ENCODE measurements at places on chromosomes 7 and 10.
A peak's percentile ranks its signal among the peaks of the same experiment; 100 is the strongest.

GRCh38 chr7:159007996-159008389, 136.7 kb downstream of the VIPR2 start:
- DNase-seq: no peak

DNA sequence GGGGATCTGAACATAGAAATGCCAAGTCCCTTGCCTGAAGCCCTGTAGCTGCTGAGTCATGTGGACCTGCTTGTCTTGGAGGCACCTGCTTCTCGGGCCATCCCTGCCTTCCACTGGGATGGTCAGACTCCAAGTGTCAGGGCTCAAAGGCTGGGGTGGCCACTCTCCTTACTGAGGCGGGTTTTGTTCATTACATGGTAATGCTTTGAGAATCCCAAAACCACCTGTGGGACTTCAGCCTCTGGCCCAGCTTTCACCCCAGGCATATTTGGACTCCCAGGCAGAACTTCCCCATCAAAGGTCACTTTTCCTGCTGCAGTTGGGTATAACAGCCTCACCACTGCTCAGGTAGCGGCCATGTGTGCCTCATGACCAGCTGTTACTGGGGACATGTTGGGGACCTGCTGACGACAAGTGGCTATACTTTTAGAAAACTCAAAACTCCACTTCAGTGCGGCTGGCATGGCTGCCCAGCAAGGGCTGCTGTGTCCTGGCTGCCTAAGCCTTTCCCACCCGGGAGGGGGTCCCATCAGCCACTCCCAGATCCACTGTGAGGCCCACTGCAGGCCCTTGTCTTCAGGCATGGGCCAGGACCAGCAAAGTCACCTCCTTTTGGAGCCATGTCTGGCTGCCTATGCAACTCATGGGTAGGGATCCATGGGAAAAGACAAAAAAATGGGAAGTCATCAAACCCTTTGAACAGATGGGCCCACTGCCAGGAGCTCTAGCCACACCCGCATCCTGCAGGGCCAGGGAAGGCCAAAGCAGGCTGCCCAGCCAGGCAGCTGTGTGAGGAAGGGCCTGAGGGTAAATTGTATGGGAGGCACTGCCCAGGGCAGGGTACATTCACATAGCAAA, 96.7 kb downstream of the ARHGAP22 start:
- peak; percentile 14 for DNase-seq

- no peak for DNase-seq
These were observed 341.7 kb downstream of the GPR37 start for GRCh38 chr7:124423863-124424262.

DNA sequence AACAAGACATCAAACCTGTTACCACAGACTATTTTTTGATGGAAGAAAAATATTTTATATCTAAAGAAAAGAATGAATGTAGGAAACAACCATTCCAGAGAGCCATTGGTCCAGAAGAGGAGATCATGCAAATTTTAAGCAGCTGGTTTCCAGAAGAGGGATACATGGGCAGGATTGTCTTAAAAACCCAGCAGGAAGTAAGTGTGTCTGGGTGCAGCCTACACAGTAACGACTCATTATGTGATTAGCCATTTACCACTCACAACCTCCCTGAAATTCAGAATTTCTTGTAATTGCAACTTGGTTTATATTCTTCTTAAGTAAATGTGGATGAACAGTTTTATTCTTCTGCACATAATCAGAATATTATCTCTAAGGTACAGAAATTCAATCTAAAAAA, 46.2 kb downstream of the NOC3L start:
- DNase-seq: no peak

GRCh38 chr7:102934701-102935100, 21.9 kb downstream of the LRRC17 start:
- no peak for DNase-seq

DNA sequence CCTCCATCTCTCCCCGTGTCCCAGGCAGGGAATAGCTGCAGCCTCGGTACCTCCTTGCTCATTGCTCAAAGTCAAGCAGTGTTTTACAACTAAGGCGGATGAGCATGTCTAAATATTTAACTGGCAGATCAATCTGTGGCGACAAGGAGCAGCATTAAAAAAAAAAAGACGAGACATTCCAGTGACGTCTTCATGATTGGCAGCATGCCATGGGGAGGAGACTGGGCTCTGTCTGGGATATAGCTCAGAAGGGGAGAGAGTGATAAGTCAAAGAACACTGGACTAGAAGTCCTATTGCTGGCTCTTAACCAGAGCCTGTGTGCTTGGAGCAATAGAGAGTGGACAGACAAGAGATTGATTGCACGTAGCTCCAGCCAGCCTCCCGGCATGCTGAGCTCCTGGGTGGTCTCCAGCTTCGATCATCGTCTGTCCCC, 287.5 kb upstream of the PODXL start:
- DNase-seq: no peak

- DNase-seq: no peak
These were observed 65.2 kb downstream of the ZMYND11 start for GRCh38 chr10:200405-200804.

- no peak for DNase-seq
These were observed 101.0 kb downstream of the MYL10 start for GRCh38 chr7:101527844-101528667.

GRCh38 chr7:139046143-139046542, 10.3 kb upstream of the ZC3HAV1L start:
- no peak for DNase-seq

GRCh38 chr10:129163531-129163930, 303.5 kb upstream of the MGMT start:
- DNase-seq: no peak

DNA sequence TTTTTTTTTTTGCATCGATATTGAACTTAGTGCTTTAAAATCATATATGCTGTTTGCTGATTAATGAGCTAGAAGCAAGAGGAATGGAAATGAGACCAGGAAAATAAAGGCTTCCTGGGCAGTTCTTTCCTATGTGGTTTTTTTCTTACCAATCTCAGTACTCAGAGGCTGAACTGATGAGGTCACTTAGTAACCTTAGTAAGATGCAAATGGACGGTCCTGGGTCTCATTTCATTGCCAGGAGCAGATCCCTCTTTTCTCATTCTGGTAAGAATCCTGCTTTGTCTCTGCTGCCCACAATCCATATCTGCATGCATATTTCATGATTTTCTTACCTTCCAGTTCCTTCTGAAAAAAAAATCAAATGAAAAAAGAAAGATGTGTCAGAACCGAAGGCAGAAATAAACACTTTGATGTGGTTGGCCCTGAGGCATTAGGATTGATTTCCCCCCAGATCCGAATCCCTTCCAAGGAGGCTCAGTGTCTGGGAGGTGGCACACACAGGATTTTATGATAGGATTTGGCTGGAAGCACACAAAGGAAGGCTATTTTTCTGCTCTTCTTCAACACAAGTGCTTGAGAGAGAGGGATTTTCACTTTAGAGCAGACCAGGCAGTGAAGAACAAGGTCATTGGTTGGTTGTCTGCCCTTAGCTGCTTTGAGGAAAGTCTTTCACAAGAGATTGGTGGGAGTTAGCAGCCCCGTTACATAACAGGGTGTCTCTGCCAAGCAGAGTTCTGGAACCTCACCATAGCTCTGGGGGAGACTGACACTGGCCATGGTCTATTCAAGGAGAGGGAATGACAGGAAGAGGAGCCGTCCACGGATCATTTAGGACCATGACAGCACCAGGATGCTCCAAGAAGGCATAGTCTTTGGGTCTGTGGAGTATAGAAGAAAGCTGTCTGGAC, 150.0 kb downstream of the CAMK1D start:
- no peak for DNase-seq

DNA sequence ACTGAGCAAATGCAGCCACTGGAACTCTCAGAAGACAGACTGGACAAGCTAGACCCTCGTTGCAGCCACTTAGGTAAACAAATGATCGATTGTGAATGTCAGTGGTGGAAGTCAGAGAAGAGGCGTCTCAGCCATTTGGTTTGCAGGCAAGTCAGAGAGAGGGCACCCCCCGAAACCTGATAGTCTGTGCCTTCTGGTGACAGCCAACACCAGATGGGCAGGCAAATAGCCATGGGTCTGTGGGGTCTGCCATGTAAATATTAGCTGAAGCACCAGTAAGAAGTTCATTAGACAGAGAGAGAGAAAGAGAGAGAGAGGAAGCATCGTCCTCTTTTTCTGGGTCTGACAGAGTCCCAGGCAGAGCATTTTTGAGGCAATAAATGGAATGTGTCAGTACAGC, 5.4 kb downstream of the PPP1R17 start:
- DNase-seq: no peak

GRCh38 chr10:128018236-128018635, 108.0 kb downstream of the MKI67 start:
- no peak for DNase-seq

GRCh38 chr10:113626809-113627355, 37.0 kb downstream of the NRAP start:
- no peak for DNase-seq

- DNase-seq: no peak
These were observed 270.6 kb downstream of the TRIL start for GRCh38 chr7:28687537-28687936.

GRCh38 chr10:85781404-85781803, 585.2 kb downstream of the GRID1 start:
- no peak for DNase-seq

- DNase-seq: no peak
These were observed 17.5 kb upstream of the NOM1 start for GRCh38 chr7:156932006-156932405.

- DNase-seq: no peak
These were observed 79.9 kb upstream of the AGR3 start for GRCh38 chr7:16961641-16962040.

GRCh38 chr7:127717502-127718339, 65.7 kb downstream of the SND1 start:
- no peak for DNase-seq

DNA sequence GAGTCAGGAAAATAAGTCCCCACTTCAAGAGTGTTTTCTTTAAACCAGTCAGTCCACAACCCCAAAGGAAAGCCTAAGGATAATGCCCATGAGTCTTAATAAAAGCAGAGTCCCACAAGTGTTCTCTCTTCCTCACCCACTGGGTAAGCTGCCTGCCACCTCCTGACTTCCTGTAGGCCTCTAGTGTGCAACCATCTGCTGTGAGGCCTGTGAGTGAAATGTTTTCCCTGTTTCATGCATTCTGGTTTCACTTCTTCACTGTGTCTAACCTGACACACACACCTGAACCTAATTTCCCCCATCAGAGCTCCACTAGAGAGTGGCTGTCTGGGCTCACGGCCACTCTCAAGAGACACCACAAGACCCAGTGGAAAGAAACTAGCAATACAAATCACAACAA, 38.9 kb upstream of the GDF10 start:
- DNase-seq: peak; percentile 56

DNA sequence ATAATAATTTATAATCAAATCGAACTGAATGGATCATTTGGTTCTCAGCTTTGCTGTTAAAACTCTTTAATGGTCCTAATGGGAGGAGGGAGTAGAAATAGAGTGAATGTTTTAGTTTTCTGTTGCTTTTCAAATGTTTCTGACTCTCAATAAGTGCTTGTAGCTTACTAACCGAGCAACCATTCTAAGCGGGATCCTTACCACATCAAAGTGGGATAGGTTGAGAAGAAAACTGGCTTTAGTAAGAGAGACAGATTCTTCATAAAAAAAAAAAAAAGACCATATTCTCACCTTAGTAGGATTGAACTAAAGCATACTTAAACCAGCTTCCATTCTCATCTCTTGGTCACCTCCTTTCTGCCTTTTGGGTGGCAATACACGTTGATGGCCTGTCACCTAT, 584.2 kb downstream of the AUTS2 start:
- no peak for DNase-seq

DNA sequence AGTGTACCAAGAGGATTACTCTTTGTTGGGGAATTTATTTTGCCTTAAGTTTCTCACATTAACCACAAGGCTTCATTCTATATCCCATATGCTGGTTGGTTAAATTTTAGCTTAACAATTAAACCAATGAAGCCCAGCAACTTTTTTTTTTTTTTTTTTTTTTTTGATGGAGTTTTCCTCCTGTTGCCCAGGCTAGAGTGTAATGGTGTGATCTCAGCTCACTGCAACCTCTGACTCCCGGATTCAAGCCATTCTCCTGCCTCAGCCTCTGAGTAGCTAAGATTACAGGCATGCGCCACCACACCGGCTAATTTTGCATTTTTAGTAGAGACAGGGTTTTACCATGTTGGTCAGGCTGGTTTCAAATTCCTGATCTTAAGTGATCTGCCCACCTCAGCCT, 75.0 kb upstream of the MKX start:
- no peak for DNase-seq

DNA sequence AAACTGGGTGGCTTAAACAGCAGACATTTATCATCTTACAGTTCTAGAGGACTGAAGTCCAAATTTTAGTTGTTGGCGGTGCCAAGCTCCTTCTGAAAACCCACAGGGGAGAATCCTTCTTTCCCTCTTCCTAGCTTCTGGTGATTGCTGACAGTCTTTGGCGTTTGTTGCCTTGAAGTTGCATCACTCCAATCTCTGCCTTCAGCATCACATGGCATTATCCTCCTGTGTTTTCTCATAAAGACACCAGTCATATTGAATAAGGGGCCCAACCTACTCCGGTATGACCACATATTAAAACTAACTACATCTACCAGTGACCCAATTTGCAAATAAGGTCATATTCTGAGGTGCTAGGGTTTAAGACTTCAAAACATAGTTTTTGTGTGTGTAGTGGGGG, 472.1 kb upstream of the IGFBP3 start:
- DNase-seq: no peak

- DNase-seq: peak; percentile 92
These were observed 8.9 kb downstream of the SEC31B start for GRCh38 chr10:100510533-100511308.
